ENCODE measurements at places on chromosomes 11 and 22.

DNA sequence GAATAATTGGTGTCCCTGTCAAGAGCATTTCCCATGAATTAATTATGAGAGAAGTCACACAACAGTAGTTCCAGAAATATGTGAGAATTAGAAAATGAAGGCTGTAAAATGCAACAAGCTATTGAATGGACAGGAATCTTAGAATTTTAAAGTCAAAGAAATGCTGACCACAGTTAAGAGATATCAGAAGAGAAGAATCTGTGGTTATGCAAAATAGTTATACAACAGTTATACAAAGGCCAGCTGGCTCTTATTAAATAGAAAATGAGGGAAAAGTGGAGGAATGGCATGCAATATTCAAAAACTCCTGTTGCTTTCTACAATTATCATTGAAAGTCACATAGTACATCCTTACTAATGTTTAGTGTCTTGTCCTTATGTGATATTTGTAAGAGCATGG lies 27.4 kb downstream of the CASP12 start:
- DNase-seq = no peak

DNA sequence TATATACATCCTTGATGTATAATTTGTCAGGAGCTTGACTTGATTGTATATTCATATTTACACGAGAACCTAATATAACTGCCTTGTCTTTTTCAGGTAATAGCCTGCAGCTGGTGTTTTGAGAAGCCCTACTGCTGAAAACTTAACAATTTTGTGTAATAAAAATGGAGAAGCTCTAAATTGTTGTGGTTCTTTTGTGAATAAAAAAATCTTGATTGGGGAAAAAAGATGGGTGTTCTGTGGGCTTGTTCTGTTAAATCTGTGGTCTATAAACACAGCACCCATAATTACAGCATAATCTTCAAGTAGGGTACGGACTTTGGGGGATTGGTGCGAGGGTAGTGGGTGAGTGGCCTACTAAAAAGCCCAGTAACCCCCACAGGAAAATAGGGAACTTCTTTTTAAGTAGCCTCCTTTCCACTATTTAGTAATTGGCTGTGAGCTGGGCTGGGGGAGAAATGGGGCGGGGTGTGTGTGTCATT lies 7.5 kb downstream of the MALAT1 start:
- DNase-seq = no peak

- DNase-seq = peak; percentile 79
These were observed 40.4 kb upstream of the GRIK4 start for GRCh38 chr11:120471131-120471530.

GRCh38 chr22:30265823-30266444 lies 717 bp downstream of the OSM start:
- DNase-seq = no peak

DNA sequence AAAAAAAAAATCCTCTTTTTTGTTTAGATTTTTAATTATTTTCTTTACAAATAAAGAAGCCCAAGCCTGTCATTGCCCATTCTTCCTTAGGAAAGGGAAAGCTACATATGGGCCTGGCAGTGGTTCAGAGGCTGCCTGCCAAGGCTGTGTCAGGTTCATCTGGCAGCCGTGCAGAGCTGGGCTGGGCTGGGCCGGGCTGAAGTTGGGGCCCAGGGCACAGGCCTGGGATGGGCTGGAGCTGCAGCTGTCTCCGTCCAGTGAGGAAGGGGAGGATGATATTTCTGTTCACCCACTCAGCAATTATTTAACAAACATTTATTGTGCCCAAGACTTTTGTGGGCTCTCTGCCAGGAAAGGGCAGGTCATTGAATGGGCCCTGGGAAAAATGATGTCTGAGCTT lies 4.6 kb downstream of the PRR5L start:
- no peak for DNase-seq

DNA sequence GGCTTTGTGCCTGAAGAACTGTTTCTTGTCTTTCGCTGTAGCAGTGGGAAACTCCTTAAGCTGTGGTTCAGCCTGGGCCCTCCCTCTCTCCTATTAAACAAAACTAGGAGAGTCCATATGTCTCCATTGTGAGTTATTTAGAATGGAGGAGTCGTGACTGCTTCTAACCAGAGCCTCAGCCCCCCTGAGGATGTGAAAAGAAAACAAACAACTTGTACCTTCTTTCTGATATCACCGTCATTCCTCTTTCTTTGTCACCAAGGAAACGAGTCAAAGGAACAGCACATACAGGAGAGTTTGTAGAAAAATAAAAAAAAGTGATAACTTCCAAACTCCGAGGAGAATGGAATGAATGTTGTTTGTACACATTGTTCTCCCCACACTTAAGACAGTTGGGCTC lies 11.6 kb upstream of the EXT2 start:
- DNase-seq = no peak

GRCh38 chr11:3611976-3612678 lies 29.7 kb downstream of the ART5 start:
- DNase-seq = no peak

GRCh38 chr22:26068571-26068970 lies 100.7 kb upstream of the SEZ6L start:
- DNase-seq = no peak

DNA sequence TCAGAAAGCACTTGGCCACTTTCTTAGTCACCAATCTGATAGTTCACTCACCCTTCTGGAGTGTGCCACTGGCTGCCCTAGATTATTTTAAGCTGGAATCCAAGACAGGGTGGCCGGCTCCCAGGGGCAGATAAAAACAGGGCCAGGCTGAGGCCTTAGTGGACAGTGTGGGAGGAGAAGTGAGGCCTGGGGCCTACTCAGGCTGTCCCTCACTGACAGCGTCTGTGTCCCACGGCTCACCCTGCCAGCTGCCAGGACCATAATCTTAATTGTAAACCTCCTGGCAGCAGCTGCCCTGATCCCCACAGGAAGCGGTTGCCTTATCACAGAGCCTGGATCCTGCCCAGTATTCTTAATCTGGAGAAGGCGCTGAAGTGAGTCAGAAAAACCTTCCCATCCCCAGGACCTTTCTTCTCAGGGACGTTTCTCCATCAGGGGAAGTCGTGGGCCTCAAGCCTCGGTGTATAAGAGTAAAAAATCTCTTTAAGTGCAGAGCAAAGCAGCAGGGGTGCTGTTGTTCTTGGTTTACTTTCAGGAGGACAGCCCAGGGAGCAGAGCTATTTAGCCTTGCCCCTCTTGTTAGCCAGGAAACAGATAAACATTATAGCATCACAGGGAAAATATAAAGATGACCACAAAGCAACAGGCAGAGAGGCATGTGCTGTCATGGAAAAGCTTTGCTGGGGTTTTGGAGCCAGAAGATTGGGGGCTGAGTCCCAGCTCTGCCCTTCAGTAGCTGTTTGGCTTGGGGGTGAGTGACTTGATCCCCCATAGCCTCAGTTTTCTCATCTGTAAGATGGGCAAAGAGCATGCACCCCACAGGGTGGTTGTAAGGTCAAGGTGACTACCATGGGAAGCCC lies 39.6 kb downstream of the TSPAN18 start:
- peak; percentile 67 for DNase-seq

GRCh38 chr11:74507582-74507981 lies 14.1 kb upstream of the LIPT2 start:
- DNase-seq = no peak

- no peak for DNase-seq
These were observed 39.2 kb downstream of the KMT5B start for GRCh38 chr11:68173926-68174325.

DNA sequence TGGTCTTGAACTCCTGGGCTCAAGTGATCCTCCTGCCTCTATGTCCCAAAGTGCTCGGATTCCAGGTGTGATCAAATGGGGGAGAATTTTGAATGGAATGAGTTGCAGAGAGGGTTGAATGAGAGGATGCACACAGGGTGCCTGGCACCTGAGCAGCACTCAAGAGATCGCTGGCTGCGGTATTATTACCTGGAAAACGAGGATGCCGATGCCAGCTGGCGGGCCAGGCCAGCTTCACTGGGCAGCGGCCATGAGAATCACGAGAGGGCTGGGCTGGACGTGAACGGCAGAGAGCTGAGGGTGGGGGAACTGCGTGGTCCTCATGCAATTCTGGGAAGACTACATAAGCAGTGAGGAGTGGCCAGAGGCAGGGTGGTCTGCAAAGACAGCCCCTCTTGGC lies 2.9 kb downstream of the MGAT3 start:
- no peak for DNase-seq

GRCh38 chr11:20597154-20597679 lies 2.2 kb upstream of the SLC6A5 start:
- no peak for DNase-seq

DNA sequence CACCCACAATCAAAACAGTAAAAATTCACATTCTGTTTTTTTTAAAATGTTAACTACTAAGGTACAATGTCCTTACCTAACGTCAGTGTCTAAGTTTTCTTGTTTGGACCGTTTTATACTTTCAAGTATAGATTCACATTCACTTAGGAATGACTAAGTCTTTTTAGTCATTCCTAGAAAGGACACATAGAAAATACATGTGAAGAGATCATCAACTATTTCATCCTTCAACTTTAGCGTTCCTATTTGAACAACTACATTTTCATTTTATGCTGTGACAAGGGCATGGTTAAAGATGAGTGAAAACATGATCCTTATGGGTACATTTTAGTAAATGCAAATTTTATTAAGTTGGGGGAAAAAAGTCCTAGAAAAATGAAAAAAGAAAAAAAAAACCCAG lies 62.8 kb downstream of the DDX10 start:
- DNase-seq = no peak

DNA sequence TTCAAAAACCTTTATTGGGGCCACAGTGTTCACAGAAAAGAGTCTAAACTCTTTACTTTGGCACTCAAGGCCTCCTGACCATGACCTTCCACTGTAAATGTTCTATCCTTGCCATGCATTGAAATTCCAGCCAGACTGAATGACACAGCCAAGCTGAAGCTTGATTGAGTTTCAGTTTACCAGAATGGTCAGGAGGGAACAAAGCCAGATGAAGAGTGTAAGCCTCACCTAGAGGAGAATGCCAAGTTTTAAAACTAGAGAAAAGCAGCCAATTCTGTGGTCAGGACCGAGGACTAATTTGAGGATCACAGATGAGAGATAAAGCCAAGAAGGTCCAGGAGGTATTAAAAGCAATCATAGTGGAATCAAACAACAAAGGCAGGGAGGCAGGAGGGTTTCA lies 215.3 kb downstream of the KCNA4 start:
- no peak for DNase-seq

DNA sequence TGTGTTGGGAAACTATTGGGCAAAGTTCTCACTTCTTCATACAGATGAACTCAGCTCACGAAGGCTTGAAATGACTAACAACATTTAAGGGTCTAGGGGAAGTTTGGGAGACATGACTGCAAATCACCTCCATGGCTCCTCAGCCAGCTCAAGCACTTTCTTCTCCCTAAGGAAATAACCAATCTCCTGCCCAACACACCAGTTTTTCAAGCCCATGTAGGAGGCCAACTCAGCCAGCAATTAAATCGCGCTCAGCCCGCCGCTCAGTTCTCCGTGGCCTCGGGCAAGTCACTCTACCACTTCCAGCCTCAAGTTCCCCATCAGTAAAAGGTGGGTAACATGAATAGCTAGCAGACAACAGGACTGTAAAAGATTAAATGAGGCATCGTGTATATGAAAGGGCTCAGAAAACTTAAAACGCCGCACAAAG lies 796 bp downstream of the POLDIP3 start:
- DNase-seq = no peak

GRCh38 chr22:50422961-50423815 lies 51.6 kb downstream of the SBF1 start:
- no peak for DNase-seq

- DNase-seq = no peak
These were observed 68.3 kb upstream of the POU2AF2 start for GRCh38 chr11:111177037-111177871.

- DNase-seq = no peak
These were observed 12.2 kb upstream of the OR10D3 start for GRCh38 chr11:124170801-124171586.

GRCh38 chr11:38538866-38539680 lies 1941.0 kb upstream of the RAG2 start:
- no peak for DNase-seq

DNA sequence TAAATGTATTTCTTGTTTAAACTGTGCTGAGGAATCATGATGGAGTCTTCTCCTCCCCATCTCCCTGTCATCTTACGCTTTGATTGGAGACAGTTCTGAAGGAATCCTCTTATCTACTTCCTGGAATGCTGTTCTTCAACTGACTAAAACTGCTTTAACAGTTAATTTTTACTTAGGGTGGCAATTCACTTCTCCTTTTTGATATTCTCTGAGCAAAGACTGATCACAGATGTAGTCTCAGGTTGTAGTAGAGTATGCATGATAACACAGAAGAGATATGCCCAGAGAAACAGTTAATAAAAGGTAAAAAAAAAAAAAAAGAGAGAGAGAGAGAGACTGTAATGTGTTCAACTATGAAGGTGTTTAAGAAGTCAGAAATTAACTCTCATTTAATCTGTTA lies 1.4 kb upstream of the CASP5 start:
- DNase-seq = no peak
